ENCODE measurements at places on chromosomes 5 and 9.

GRCh38 chr5:138711087-138711486 lies 42.1 kb upstream of the CTNNA1 start:
- no peak for DNase-seq

GRCh38 chr9:83937861-83938455 lies 16.7 kb upstream of the KIF27 start:
- peak; percentile 27 for DNase-seq

GRCh38 chr9:22169727-22170503 lies 160.8 kb upstream of the CDKN2B start:
- DNase-seq, result no peak

DNA sequence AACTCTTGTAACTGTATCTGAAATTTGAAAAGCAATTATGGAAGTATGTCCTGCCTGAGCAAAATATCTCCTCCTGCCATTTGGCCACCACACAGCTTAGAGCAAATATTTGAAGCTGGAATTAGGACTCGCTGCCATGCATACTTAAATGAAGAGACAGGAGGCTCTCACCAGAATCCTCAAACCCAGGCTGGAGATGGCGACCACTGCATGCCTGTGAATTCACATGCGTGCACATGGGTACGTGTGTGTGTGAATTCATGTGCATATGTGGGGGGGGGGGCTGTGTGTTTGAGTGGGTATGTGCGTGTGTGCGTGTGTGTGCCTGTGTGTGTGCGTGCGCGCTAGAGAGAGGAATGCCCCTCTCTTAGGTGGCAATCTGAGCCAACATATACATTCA lies 84.1 kb upstream of the IRX1 start:
- DNase-seq, result no peak

DNA sequence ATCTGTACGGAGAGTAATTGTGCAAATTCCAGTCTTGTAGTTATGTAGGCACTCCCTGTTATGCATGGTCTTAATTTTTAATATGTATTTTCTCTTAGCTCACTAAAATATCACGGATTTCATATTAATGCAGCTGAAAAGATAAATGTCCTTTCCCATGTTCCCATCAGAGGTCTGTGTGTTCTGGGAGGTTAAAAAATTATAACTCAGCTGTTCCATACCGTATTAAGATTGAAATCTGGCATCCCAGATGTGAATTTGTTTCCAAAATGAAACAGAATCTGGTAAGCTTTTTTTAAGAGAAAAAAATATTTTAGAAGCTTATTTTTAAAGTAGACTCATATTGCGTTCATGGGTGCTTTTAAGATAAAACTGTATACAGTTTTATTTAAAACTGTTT lies 44.3 kb downstream of the SEMA6A start:
- DNase-seq, result no peak

GRCh38 chr9:117368684-117369230 lies 46.1 kb downstream of the ASTN2 start:
- DNase-seq, result no peak

GRCh38 chr5:67223211-67223610 lies 26.6 kb upstream of the CD180 start:
- DNase-seq, result no peak

DNA sequence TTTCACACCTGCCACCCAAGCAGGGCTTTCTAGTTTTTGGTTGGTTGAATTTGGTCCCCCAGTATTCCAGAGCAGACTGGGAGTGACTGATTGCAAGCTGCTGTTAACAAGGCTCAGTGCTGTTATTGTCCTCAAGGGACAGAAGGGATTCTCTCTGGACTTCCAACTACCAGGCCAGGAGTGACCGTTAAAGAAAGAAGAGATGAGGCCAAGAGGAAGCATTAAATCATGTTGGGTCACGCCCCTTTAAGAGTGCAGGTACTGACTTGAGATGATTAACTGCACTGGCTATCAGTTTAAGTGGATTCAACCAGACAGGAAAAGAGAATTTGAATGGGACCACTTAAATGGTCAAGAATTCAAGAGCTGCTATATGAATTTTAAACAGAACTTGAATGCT lies 220.8 kb upstream of the PCSK5 start:
- no peak for DNase-seq

GRCh38 chr9:72476617-72477437 lies 44.6 kb upstream of the TMC1 start:
- peak; percentile 61 for DNase-seq

- peak; percentile 31 for DNase-seq
These were observed 713 bp downstream of the MOB3B start for GRCh38 chr9:27528886-27529315.

GRCh38 chr5:31767335-31768031 lies 128.6 kb downstream of the PDZD2 start:
- no peak for DNase-seq

DNA sequence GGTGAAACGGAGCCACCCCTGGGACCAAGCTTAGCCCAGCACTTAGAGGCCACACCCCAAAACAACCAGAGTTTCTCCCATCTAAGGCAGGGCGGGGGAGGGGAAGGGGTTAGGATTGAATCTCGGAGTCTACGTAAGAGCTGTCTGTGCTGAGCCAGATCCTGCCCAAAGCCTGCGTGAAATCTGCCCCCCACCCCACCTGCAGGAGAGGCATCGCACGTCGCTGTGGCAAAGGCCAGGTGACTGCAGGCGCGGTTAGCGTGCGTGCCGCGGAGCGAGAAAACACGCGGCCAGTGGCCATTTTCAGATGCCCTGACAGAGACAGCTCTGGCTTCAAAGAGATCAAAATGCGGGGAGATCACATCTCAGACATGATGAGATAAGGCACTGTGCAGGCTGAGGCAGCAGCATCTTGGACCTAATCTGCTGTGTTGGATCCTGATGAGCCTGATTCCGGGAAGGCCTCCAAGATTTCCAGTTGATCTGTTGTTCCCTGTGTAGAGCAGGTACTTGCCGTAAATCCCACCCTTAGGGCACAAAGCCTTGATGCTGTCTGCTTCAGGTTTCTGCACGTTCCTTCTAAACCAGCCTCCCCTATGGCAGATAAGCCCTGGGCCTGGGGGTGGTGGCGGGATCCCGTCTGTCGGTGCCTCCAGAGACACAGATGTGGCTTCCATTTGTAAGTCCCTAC lies 2.5 kb upstream of the QSOX2 start:
- no peak for DNase-seq

GRCh38 chr5:97098922-97099321 lies 43.5 kb downstream of the LIX1 start:
- no peak for DNase-seq

DNA sequence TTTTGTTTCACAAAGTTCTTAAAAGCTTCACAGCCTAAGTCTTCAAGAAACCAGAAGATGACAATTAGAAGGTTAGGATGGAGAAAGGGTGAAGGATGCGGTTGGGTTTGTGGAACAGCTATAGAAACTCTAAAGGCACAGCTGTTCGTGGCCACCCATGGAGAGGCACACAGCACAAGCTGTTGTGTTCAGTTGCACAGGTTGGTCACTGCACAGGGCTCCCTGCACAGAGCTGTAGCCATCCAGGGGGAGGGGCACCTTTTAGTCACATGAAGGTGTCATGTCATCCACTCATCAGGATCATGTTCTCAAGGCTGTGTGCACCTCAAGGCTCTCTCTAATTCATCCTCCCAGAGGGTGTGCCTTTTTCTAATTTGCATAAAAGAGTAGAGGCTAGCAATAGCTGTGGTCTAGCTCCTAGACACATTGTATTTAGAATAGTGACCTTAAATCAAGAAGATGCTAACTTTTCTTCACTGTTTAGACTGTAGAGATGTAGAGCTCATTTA lies 5.0 kb upstream of the RASGRF2 start:
- no peak for DNase-seq

GRCh38 chr9:94827584-94828304 lies 101.2 kb downstream of the AOPEP start:
- no peak for DNase-seq

- no peak for DNase-seq
These were observed 21.8 kb upstream of the SLC12A7 start for GRCh38 chr5:1133510-1134201.

GRCh38 chr5:1098986-1099597 lies 12.8 kb downstream of the SLC12A7 start:
- no peak for DNase-seq

DNA sequence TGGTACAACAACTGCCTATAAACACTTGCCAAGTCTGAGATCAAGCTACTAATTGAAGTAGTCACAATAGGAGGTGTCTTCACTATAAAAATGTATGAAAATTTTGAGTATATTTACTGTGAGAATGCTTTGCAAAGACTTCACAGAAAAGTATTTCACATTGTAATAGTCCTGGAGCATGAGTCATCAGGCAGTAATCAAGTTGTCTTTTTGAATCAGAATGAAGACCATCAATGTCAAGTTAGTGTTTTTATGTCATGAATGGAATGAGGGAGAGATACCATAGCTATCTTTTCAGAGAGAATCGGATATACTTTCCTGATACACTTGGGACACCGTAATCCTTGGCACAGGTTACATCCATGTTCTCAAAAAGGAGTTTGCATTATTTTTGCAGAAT lies 466.9 kb upstream of the ARRDC3 start:
- DNase-seq, result no peak

- no peak for DNase-seq
These were observed 36.4 kb upstream of the TYRP1 start for GRCh38 chr9:12656803-12657202.

GRCh38 chr5:79691007-79691406 lies 1.4 kb downstream of the CMYA5 start:
- no peak for DNase-seq

DNA sequence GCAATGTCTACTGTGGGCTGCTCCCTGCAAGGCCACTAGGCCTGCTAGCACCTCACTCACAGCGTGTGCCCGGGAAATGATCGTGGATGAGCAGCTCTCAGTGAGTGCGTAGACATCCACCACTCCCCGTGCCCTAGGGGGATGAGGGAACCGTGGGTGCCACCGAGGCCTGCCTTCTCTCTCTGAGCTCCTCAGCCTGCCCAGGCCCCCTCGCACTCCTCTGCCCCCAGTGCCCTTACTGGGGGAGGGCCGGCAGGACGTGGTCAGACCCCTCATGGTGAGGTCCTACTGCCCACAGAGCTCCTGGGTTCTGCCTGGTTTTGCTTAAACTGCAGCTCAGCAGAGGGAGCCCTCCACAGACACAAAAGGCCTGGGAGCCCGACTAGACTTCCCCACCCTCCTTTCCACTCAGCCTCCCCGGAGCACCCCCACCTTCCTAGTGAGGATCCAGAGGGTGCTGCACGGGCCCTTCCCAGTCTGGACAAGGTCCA lies 220.0 kb downstream of the CACNA1B start:
- no peak for DNase-seq

DNA sequence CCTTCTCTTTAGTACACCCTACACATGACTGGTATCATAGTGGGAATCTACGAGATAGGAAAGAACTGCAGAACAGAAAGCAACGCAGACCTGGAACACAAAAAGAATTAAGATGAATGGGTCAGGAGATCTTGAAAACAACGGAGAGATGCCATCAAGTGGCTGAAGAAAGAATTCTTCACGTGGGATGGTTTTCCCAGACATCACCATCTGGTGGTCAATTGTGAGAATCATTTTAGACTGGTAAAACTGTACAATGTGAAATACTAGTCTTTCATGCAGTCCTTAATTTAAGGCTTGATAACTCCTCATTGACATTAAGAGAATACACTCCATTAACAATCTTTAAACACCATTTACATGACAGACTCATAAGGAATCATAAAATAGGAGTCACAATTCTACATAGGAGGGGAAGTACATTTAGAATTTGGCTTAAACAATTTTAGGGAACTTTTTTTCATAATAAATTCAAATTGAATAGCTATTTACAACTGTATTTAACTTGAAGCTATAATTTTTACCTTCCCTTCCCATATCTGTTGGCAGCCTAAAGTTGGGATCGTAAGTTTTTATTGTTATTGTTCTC lies 128.4 kb upstream of the TRPM3 start:
- peak; percentile 2 for DNase-seq

- DNase-seq, result no peak
These were observed 112.0 kb upstream of the KCNN2 start for GRCh38 chr5:114249823-114250222.

- DNase-seq, result no peak
These were observed 17.5 kb upstream of the GPX3 start for GRCh38 chr5:151002681-151003502.

DNA sequence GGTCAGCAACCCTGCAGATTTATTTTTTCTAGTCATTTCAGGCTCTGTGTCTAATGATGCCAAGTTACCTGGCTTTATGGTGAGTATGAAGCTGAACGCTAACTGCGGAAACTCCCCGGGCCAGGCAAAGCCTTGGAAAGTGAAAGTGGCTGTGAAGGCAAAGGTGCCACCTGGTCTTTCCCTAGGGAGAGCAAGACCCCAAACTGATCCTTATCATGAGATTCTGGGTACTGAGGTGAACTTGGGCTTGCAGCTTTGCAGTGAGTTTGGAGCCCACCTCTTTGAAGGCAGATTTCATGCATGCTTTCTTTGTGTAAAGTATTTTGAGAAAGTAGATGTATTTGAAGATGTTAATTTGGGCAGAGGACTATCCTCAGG lies 63.3 kb downstream of the CARTPT start:
- DNase-seq, result no peak

DNA sequence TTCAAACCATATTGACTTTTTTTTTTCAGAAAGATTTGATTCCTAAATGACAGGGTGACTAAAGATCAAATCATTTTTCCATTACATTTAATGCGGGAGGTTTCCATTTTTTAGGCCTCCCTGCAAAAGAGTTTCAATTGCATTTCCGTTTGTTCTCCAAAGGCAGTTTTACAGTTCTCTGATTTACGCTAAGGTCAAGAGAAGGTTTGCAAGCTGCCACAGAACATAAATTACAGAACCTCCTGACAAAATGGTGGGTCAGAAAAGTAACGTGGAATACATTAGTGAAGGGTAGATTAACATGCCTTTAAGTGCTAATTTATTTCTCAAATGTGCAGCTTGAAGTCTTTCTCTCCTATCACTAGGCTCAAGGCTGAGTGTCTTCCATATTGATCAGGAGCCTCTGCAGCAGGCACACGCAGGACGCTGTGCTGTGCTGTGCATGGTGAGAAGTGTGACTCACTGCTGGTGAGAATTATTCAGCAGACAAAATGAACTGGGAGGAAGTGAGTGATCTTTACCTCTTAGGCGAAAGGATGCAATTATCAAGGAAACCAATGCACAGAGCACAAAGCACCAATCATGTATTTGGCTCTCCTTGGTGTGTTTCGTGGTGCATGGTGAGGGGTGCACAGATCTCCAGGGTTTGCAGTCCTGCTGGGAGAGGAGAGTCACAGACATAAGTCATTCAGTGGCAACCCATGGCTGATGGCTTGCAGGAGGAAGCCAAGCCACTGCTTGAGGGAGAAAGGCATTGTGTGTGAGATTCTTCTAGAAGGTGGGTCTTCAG lies 136.3 kb downstream of the TENT4A start:
- peak; percentile 33 for DNase-seq

- no peak for DNase-seq
These were observed 5.8 kb upstream of the ENTPD8 start for GRCh38 chr9:137446851-137447471.

GRCh38 chr5:93069276-93069675 lies 511.7 kb downstream of the NR2F1-AS1 start:
- no peak for DNase-seq

GRCh38 chr5:122896598-122897282 lies 51.3 kb downstream of the SNX24 start:
- DNase-seq, result no peak

- no peak for DNase-seq
These were observed 562.8 kb downstream of the BNC2 start for GRCh38 chr9:16307626-16308195.

Measured in CD4-positive, alpha-beta T cell treated with Interleukin-6 for 4 hours (primary cell).